Amniotic epithelial cell (primary cell): ENCODE measurements at places on chromosomes 5 and 9.
A peak's percentile ranks its signal among the peaks of the same experiment; 100 is the strongest.

GRCh38 chr5:149238540-149238939 is 33.1 kb upstream of the AFAP1L1 start:
- no peak for DNase-seq

DNA sequence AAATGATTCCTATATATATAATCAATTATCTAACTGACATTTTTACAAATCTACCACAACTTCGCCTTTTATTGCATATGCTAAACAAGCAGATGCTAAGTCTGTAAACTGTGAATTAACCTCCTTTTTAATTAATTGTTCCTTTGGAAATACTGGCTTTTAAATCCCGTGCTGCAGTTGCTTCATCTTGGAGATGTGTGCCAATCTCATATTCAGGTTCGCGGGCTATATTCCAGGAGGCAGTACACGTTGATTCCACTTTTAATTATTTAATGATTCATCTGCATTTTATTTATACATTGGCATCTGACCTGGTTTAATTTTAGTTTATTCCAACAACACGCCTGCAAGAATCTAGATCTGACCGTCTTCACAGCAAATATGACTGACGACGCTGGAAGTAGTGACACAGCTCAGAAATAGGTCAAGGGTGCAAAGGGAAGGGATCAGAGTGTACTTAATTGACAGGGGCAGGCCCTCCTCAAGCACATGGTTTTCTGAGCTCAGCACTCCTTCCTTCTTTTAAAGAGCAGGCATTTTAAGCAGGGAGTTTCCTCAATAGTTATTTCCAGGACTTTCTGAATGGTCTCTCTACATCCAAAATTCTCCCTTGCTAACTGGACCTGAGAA is 125.2 kb downstream of the GLIS3 start:
- DNase-seq: no peak

GRCh38 chr5:15233566-15233965 is 266.4 kb upstream of the FBXL7 start:
- DNase-seq: no peak

DNA sequence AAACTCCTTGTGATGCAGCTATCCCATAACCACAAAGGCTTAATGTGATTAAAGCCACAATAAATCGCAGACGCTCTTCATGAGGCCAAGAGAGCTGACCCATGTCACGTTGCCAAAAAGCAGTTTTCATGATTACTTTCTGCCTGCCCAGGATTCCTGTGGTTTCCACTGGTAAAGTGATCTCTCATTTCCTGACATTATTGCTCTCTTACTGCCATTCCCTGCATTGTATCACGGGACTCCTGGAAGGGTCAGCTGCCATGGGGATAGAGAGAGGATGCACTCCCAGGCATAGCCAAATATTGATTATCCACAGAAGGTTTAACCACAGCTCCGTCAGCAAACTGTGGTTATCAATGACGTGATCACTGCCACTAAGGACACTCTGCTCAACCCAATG is 103.8 kb upstream of the SLC1A3 start:
- peak; percentile 86 for DNase-seq

DNA sequence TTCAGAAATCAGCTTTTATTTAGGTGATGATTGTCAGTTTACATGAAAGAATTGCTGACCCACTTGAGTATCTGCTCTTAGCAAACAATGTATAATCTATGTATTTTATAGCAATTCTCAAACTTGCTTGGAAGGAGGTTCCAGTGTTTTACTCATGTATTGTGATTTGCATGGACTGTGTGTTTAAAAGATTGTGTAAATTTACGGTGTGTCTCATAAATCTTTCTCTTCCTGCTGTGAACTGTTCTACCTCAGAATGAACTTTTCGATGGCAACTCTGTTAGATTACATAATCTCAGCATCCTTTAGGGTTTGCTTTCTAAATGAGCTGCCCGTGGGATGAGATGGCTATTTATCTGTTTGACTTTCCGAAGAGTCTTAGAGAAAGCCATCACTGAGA is 122.5 kb downstream of the MEF2C start:
- DNase-seq: no peak

GRCh38 chr5:149474198-149474597 is 77.0 kb downstream of the CSNK1A1 start:
- DNase-seq: no peak

GRCh38 chr5:170168002-170168401 is 62.3 kb downstream of the FOXI1 start:
- DNase-seq: no peak

DNA sequence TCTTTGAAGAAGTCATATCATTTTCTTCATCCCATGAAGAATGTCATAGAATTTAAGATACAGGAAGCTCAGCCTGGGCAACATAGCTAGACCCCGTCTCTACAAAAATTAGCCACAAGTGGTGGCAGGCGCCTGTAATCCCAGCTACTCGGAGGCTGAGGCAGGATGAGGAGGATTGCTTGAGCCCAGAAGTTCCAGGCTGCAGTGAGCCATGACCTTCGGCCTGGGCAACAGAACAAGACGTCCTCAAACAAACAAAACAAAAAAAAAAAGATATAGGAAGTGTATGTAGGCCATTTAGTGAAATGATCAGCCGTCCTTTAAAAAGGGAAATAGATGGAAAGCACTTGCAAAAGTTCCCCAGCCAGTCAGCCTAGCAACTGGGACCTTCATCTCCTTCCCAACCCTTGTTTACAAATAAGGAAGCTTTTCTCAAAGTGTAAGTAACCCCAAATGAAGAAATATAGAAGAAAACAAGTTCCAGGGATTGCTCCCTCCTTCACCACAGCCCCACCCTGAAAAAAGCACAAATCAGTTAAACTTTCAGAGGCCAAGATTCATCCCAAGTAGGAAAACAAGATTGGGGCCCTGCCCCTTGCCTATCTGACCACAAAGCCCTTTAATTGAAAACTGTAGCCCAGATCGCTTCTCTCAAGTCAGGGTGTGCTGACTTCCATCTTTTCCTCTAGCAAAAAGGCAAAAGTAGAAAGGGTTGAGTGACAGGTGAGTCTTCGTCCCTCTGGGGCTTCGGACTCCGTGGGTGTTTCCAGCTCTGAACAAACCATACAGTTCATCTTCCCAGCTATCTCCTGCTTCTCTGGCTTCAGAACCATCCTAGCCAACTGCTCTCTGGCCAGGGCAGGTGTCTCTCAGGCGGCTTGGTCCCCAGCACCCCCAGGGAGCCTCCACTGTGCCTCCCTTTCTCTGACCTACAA is 1.2 kb downstream of the SLC31A2 start:
- DNase-seq: peak; percentile 8

DNA sequence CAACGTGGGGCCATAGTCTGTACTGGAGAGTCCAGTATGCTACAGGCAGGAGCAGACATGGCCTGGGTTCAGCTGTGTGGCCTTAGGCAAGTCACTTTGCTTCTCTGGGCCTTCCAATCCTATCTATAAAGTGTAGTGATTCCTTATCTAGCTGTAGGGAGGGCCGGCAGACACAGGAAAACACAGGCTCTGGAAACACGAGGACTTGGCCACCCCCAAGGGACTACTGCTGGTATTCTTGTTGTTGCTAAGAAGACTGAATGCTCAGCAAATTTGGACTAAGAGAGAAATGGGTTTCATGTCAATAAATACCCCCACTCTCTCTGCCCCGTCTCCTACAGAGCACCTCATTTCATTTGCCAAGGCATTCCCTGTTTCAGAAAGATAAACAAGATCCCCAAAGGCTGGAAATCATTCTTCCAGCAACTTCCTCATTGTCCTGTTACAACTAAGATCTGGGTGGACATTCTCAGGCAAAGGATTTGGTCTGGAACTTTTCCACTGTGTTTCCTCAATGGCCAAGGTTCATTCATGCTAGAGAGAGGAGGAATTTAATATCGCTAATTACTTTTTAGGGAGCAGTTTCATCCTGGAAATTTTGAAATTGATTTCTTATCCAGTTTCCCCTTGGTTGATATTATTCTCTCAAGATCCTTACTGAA is 105.8 kb downstream of the GABBR2 start:
- DNase-seq: no peak

GRCh38 chr9:81598811-81599210 is 90.5 kb downstream of the TLE1 start:
- DNase-seq: no peak

GRCh38 chr5:67770431-67771025 is 445.0 kb upstream of the PIK3R1 start:
- no peak for DNase-seq

- no peak for DNase-seq
These were observed 28.6 kb downstream of the LAMC3 start for GRCh38 chr9:131037335-131038255.

- no peak for DNase-seq
These were observed 133.7 kb downstream of the NUDT12 start for GRCh38 chr5:103428923-103429322.

- DNase-seq: no peak
These were observed 14.5 kb downstream of the FCN2 start for GRCh38 chr9:134895097-134895496.

GRCh38 chr9:33480976-33481375 is 7.3 kb upstream of the NOL6 start:
- no peak for DNase-seq

DNA sequence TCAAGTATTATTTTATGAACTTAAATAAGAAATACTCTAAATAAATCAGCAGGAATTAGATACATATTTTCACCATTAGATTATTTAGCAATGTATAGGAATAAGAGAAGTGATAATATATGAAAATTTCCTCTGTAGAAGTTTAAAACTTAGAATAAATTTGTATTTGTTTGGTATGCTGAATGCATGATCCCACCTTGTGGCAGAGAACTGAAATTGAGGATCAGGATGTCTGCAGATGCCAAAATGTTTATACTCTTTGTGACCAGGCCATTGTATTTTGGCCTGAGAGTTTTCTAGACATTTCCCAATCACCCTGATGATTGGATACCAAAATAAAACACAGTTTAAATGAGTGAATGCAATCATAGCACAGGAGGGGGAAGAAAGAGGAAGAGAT is 6.3 kb downstream of the TYRP1 start:
- DNase-seq: peak; percentile 73

DNA sequence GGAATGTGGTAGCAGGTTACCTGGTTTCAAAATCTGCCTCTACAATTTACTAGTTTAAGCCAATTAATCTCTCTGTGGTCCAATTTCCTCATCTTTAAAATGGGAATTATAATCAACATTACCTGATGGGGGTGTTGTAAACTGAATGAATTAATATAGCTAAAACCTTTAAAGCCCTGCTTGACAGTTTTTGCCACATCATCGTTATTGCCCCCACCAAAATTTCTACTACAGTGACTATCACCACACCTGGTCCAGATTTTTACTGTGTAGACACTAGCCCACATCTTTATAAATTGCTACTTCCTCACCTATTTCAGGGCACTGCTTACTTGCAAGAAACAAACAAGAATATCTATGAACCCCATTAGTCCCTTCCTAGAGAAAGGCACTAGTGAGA is 65.0 kb downstream of the MLLT3 start:
- no peak for DNase-seq

GRCh38 chr5:178453224-178453623 is 137.0 kb downstream of the COL23A1 start:
- DNase-seq: no peak

DNA sequence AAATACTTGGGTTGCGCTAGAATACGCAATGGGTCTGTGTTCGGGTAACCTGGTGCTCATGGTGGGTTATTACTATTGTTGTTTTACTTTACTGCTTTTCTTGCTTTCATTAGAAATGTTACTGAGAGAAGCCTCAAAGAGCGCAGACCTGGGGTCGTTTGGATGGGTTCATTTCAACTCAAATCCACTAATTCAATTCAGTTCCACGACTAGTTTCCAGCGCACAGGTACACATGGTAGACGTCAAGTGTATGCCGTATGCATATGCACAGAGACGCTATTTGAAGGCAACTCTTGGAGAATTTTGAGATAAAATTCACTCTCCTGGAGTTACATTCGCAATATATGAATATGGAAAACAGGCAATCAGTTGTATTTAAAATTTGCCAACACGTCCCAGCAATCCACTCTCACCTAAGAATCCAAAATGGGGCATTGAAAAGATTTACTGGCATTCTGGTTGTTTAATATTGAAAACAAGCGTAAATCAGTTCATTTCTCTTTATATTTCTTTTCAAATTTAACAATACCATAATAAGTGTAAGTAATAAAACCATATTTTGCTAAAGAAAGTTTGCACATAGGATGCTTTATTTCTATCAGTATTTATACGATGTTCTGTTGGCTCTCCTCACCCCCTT is 4.4 kb upstream of the PAX5 start:
- DNase-seq: no peak

DNA sequence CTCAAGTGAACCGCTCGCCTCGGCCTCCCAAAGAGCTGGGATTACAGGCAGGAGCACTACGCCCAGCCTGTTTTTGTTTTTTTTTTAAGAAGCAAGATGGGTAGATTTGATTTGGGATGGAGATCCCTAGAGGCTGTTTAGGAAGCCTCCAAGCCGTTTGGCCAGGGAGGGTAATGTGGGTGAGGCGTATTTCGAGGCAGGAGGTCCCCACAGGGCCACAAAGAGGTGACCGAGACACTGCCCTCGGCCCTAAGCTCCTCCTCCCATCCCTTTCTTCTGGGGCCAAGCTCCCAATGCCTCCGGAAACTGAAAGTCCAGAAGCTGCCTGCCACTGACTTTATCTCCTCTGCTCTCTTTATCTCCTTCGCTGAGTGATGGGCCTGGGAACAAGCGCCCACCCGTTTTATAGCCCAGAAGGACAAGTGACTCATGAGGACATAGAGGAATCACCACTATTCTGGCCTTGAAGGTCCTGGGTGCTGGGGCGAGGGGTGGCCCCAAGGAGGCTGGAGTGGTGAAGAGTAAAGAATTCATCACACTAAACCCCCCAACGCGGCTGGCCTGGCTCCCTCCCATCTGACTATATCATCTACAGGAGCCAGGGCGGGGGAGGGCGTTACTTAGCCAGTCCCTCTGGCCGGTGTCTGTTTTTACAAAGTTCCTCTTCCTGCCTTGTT is 2.0 kb upstream of the RALGDS start:
- DNase-seq: peak; percentile 84

- no peak for DNase-seq
These were observed 276.2 kb downstream of the HSPA4 start for GRCh38 chr5:133327946-133328401.

GRCh38 chr9:33103501-33104281 is 27.2 kb upstream of the SMU1 start:
- DNase-seq: no peak

GRCh38 chr5:144308174-144308573 is 137.5 kb downstream of the KCTD16 start:
- no peak for DNase-seq

DNA sequence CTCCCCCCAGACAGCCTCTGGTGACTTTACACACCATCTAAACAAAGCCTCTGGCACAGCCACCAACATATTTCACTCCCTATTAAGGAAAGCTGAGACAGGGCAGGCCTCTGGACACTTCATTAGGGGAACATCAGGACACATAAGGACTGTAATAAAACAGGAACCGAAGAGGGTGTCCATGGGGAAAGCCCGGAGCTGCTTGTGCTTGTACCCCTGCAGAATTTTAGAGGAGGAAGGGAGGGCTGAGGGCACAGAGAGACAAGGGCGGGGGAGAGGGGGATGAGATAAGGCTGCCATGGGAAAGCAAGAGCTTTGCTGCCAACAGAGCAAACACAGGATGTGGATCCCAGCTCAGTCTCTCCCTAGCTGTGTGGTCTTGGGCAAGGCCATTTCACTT is 138.4 kb downstream of the ASTN2 start:
- no peak for DNase-seq
